Substantia nigra (tissue), 51 donors: ENCODE measurements at places on chromosomes 13 and 19.

- DNase-seq = no peak
Observed at GRCh38 chr19:32921624-32922023, 50.1 kb downstream of the CEP89 start.

- DNase-seq = no peak
Observed at GRCh38 chr13:102845289-102845629, 573 bp upstream of the ERCC5 start.

DNA sequence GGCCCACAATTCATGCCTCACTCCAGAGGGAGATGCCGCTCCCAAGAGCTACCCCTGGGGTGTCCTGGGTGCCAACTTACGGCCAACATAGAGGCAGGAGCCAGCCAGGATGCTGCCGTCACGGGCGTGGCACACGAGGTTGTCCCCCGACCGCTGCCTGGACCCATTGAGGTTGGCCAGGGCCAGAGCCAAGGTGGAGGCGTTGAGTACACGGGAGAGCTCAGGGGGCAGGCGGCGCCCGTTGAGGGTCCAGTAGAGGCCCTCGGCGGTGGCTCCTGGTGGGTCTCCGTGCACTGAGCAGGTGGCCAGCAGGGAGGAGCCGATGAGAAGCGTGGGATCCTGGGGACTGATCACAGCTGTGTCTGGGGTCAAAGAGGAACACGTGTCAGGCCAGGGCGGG lies 7.1 kb downstream of the CRLF1 start:
- no peak for DNase-seq

DNA sequence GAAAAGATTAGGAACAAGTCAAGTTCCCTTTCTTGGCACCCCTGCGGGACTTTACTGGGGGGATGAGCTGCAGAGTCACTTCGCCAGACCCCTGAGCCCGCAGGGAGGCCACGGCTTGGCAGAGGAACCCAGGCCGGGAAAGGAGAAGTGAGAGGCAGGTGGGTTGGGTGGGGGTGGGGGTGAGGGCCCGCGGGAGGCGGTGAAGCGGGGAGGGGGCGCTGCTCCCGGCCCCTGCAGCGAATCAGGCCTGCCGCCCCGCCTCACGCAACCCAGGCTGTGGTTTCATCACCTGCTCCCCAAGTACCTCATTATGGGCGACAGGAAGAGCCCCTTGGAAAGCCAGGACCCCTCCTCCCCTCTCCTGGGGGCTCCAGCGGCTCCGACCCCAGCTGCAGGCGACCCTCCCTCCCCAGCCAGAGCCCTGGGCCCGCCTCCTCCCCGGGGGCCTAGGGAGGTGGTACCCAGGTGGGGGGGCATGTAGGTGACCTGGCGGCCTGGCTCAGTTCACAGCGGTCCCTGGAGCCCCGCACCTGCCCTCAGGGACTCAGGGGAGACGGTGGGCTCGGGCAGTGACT lies 9.5 kb downstream of the MEF2B start:
- DNase-seq = no peak

GRCh38 chr19:41415154-41415571 lies 12.0 kb downstream of the B3GNT8 start:
- DNase-seq = no peak

DNA sequence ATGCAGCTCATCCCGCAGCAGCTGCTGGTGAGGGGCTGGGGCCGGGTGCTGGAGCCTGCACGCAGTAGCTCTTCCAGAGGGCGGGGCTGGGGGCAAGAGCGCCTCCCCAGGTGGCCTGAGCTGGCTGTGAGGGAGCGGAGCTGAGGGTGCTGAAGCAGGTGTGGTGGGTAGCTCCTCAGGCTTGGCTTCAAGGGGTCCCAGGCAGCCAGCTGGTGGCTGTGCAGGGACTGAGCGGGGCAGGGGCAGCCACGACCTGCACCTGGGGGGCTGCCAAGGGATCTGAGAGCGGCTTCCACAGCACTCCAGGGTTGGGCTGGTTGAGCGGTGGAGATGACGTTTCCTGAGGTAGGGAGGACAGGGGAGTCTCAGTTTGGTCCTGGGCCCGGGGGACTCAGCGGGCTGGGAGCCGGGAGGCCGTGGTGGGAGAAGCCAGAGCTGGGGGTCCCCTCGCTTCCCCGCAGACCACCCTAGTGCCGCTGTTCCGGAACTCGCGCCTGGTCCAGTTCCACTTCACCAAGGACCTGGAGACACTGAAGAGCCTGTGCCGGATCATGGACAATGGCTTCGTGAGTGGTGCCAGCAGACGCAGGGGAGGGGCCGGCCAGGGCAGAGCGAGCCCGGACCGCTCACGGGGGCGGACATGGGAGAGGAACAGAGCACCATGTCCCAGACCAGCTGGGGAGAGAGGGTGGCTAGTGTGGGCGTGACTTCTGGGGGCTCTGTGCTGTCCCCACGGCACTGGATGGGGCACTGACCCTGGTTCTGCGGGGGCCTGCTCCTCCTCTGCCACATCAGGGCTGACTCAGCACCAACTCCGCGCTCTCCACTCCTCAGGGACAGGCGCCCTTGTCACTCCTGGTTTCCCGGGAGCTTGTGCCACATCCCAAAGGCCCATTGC lies 7.4 kb downstream of the PTOV1 start:
- DNase-seq = peak; percentile 83

DNA sequence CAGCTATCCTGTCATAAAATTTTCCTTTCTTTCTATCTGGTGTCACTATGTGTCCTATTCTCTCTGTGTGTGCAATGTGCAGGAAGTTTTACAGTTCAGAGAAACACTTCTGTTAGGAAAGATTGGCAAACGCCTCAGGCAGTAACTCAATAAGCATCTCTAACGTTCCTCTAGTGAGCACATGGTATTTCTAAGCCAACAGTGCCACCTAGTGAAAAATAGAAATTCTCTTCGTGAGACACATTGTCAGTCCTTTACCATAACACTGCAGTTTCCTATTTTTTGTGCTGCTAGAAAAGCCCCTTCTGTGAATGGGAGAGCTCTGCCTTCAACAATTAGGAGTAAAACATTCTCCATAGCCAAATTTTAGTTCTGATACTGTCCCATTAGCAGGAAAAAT lies 50.7 kb downstream of the ZNF723 start:
- DNase-seq = no peak

GRCh38 chr13:99316657-99317256 lies 9.6 kb upstream of the GPR183 start:
- no peak for DNase-seq

GRCh38 chr13:39095500-39095899 lies 57.2 kb downstream of the NHLRC3 start:
- no peak for DNase-seq

DNA sequence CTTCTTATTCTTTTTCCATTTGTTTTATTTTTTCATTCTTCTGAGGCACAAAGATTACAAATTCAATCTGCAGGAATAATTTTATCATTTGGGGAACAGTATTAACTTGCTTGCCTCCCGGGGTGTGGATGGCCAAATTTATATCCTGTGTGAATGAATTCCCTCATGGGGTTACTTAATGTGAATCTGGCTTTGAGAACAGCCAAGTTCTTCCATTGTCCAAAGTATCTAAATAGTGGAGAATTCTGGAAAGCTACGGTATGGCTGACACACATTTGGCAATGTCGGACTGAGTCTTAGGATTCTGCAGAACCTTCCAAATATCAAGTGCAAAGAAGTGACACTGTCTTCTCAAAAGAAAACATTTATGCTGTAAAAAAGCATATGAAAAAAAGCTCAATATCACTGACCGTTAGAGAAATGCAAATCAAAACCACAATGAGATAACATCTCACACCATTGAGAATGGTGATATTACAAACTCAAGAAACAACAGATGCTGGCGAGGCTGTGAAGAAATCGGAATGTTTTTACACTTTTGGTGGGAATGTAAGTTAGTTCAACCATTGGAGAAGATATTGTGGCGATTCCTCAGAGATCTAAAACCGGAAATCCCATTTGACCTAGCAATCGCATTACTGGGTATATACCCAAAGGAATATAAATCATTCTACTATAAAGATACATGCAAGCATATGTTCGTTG lies 620.2 kb downstream of the EFNB2 start:
- DNase-seq = no peak

DNA sequence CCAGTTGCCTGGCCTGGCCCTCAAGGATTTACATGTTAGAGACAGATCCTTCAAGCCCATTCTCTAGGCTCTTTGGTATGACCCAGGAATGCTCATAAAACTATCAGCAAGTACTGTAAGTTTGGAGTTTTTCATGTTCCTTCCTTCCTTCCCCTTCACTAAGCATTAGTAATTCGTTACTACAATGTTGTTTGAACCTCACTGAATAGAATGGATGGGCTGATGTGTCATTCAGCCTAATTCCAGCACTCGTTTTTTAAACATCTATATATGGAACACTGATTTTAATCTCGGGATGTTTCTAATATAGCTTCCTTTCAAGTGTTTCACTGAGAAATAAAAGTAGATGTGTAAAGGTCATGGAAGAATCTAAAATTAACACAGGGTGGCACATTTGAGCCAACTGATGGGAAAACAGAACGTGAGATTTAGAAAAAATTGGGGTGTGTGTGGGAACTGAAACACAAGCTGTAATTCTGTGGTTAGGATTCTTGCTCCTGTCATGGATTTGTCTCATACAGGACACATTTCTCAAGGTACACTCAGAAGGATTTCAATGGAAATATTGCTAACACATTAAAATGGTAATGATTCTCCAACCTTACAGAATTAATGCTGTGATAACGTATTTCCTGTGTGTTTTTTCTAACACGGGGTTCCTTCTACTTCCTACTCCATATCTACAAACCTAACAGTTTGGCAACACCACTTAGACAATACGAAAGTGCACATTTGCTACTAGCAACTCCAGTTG lies 93.4 kb downstream of the FLT1 start:
- DNase-seq = no peak

DNA sequence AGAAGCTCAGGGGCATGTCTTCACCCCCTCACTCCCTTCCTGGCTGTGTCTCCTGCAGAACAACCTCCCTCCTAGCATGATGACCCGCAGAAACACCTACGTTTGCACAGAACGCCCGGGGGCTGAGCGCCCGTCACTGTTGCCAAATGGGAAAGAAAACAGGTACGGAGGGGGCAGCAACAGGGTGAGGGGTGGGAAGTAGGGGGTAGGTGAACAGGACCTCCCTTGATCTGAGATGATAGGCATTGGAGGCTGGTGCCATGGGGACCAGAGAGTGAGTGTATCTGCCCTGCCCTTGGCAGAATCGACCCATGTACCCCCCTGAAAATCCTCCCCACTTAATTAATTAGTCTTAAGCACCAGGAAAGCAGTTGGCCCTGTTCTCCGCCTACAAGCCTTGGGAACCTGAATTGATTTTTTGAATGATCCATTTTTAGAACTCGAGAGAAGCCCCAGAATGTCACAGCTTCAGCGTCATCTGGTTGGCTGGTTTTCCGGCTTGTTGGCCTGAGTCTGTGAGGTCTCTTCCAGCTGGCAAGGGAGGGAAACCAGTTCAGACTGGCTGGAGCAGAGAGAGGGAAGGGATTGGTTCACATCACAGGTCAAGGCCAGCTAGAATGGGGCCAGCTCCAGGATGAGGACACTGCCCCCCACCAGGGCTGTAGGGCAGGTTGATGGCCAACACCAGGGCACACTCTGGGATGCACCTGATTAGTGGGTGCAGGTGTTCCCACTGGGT lies 28.2 kb downstream of the CKM start:
- DNase-seq = no peak
